ENCODE measurements at places on chromosomes 11 and 22.

DNA sequence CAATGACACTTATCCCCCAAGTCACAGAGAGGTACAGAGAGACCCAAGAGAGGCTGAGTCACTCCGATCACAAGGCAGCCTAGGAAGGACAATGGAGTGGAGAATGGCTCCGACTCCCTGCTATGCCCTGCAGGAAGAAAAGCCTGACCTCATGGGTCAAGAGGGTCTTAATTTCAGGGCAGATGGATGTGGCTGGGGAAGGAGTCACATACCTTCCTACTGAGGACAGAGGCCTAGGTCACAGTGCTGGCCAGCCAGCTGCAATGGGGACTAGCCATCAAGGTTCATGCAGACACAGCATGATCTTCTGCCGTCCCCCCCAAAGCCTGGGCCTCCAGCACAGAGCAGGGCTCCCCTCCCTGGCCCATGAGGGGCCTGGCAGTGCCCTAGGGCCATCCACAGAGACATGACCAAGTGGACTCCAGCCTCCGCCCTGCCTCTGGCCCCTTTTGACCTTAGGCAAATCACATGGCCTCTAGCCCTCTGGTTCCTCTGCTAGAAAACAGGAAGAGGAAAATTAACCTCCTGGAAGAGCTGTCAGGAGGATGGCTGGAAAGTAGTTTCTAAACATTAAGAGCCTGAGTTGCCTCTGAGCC is 1.8 kb downstream of the ARRB1 start:
- no peak for DNase-seq

- no peak for DNase-seq
These were observed 7.0 kb downstream of the CD3E start for GRCh38 chr11:118311518-118311917.

GRCh38 chr11:74123008-74123448 is 47.8 kb downstream of the C2CD3 start:
- DNase-seq = no peak

DNA sequence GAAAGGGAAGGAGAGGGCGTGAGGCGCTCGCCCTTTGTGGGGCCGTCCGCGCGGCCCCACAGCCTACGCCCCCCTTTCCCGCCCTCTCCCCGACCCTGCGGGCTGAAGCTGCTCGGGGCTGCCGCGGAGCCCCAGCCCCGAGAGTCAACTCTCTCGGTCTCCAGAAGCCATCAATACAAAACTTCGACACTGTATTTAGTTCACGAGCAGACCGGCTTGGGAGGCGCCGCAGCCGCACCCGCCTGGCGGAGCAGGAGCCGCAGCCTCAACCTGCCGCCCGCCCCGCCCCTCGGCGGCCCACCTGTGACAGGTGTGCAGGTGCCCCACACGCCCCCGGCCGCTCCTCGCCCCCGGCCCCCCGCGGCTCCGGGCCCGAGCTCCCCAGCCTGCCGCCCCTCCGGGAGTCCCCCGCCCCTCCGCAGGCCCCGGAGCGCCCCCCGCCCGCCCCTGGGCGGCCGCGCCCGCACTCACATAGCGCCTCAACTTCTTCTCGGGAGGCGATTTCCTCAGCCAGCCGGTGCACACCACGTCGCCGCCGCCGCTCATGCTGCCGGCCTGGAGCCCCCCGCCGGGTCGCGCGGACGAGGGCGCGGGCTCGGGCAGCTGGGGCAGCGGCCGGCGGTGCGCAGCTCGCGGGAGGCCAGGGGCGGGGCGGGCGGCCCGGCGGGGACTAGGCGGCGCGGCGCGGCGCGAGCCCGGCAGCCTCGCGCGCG is at the start of gene GAB2:
Gene GAB2, minus strand, starts transcription at position 646 of the 713 bp plus-strand sequence. Its CDS starts 100 bp downstream, at position 546.
- DNase-seq = no peak

GRCh38 chr11:134944986-134945385 is 532.9 kb upstream of the B3GAT1 start:
- no peak for DNase-seq

GRCh38 chr22:36585841-36586240 is 56.9 kb upstream of the EIF3D start:
- DNase-seq = no peak

DNA sequence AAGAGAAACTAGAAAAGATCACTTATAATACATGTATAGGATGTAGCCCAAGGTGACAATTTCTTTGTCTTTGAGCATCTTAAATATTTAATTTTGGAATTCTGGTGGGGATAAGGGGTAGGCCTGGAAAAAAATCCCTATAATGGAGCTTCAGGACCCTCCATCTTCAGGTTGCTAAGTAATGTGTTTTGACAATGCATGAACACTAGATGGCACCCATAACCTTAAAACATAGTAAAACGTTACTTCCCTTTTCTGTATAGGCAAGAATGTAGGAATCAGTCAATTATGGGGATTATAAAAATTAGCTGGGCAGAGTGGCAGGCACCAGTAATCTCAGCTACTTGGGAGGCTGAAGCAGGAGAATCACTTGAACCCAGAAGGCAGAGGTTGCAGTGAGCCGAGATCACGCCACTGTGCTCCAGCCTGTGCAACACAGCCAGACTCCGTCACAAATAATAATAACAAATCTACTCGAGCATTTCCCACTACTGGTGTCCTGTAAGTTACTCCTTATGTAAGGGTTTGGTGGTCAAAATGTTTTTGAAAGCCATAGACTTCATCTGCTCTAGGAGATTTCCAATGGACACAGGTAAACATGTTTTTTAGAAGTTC is 541.9 kb upstream of the CCDC90B start:
- no peak for DNase-seq

DNA sequence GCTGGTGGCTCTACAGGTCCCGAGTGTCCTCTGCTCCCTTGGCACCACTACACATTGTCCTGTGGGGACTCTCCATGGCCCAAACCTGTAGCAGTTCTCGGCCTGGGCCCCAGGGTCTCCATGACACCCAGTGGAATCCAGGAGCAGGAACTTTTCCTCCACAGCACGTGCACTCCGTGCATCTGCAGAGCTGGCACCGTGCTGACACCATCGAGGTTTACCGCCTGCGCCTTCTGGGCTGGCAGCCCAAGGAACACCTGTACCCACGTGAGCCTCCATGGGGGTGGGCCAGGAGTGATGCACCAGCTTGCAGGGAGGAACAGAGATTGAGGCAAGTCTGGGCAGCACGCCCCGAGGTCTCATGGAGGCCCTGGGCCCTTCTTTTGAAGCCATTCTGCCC is 25.2 kb downstream of the TSPAN32 start:
- DNase-seq = no peak

GRCh38 chr11:61828379-61828628 is 204 bp downstream of the FADS2 start:
- no peak for DNase-seq
